NCI-H187 treated with DMSO at 0.1 percent for 48 hours (cell line): ENCODE measurements at places on chromosomes 1 and 21.
A peak's percentile ranks its signal among the peaks of the same experiment; 100 is the strongest.

DNA sequence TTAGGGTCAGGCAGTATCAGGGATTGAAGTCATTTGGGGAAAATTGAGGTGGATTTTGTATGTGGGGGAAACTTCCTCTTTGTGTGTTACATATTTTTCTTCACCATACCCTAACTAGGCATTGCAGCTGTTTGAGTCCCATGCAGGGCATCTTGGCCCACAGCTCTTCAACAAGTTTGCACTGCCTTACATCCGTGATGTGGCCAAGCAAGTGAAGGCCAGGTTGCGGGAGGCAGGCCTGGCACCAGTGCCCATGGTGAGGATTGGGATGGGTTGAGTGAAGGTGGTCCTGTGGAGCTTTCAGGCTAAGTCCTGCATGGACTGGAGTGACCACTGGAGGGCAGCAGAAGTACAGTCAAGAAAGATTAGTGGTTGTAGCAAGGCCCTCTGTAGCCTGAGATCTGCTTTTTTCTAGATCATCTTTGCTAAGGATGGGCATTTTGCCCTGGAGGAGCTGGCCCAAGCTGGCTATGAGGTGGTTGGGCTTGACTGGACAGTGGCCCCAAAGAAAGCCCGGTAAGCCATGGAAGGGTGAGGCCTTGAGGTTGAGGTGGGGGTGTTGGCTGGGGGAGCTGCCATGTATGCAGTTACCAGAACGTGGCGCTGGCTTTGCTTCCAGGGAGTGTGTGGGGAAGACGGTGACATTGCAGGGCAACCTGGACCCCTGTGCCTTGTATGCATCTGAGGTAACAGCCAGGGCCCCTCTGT is 2.4 kb downstream of the UROD start:
- peak; percentile 19 for DNase-seq

- DNase-seq: no peak
These were observed 193.2 kb downstream of the TM2D1 start for GRCh38 chr1:61531716-61532115.

DNA sequence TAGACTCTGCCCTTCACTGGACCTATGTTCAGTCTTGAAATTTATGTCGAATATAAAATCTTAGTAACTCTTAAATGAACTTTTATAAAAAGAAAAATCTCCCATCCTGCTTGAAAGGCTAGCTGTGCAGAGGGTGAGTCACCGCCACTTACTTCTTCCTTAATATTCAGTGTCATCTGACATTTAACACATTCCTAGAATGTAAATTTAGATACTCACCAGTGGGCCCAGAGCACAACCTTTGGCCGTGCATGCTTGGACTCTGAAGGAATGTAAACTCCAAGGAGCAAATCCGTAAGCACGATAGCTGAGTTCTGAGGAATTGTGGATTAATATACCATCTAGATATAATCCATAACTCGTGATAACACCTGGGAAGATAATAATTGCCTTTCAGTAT is 403.3 kb downstream of the KCTD3 start:
- DNase-seq: no peak

- DNase-seq: no peak
These were observed 2.9 kb downstream of the CENPS start for GRCh38 chr1:10432910-10433700.

- no peak for DNase-seq
These were observed 11.9 kb downstream of the ACTRT2 start for GRCh38 chr1:3033040-3033789.

- DNase-seq: no peak
These were observed 136.6 kb downstream of the PROX1 start for GRCh38 chr1:214124281-214124805.

DNA sequence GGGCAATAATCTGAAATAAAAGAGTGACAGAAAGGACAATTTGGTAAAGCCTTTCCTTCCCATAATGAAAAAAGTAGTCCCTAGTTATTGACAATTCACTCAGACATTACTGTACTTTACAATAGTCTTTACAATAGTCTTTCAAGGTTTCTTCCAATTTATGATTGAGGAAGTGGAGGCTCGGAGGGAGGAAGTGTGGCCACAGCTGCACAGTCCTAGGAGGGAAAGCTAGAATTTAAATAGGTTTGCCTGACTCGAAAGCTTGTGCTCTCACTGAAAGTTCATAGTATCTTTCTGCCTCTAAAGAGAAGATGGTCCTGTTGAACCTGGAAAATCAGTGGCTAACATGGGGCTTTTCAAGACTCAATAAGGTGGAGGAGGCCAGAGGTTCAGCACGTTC is 203.2 kb downstream of the SDCCAG8 start:
- no peak for DNase-seq

GRCh38 chr1:173267453-173267945 is 60.4 kb upstream of the TNFSF4 start:
- no peak for DNase-seq

DNA sequence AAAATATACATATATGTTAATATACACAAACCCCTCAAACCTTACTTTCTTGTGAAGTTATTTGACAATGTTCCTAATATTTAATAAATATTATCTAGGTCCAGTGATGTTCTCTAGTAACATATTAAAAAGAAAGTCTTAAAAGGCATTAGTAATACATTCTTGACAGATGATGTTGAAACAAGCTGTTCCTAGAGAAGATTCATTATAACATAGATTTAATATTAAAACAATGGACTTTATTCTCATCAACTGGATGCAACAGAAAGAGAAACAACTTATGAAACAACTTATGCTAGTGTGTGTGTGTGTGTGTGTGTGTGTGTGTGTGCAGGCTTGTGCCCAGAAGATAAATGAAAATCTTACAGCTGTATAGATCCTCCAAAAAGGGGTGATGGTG is 68.5 kb upstream of the PLXNA2 start:
- DNase-seq: no peak

- DNase-seq: no peak
These were observed 26.7 kb downstream of the SNX7 start for GRCh38 chr1:98688110-98688739.

- DNase-seq: no peak
These were observed 599 bp downstream of the MKNK1 start for GRCh38 chr1:46603481-46603857.

GRCh38 chr1:154735061-154735803 is 127.2 kb upstream of the ADAR start:
- no peak for DNase-seq

GRCh38 chr1:32703479-32704291 is 1.1 kb upstream of the SYNC start:
- DNase-seq: no peak

DNA sequence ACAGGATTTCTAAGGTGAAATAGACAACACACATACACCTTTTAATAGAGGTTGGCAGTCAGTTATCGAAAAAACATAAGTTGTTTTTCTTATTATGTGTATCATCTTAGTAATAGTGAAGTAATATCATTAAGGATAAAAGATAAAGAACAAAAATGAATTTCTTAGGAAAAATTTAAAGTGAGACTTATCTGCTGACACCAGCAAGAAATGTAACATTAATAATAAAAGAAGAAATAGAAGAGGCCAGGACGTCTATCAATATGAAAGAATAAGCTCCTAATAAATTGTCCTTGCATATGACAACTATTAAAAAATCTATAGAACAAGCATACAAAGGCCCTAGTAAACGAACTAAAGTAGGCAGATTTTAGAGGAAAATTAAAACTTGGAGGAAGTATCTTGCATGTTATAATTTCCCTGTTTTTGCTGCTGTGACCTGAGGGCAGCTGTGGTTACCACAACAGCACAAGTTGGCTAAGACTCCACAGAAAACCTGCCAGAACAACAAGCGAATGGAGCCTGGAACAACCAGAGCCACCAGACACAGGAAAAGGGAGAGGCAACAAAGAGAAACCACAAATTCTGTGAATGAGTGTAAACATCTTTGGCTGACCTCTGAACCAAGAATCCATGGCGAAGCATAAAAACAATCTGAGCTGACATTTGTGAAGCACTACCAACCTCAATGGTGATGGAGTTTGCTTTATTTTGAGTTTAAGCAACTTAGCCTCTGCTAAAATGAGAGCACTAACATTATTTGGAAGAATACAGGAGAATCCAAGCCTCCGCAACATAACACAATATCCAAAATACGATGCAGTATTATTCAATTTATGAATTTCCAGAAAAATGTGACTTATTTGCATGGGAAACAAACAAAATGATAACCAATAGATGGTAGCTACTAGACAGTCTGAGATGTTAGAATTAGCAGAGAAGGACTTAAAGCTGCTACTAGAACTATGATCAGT is 207.5 kb downstream of the KCNT2 start:
- no peak for DNase-seq

DNA sequence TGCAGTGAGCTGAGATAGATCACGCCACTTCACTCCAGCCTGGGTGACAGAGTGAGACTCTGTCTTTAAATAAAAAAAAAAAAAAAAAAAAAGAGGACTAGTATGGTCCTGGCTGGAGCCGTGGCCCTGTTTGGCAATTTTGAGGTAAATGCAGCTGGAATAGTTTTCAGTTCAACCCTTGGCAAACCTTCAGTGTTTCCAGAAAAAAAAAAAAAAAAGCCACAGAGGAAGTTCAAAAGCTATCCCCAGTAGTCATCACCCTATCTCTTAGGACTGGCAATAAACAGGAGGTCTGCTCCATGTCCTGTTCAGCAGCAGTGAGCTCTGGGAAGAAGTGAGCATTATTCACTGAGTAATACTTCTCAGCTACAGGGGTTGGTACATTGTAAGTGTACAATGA is 56.8 kb upstream of the ERRFI1 start:
- no peak for DNase-seq

DNA sequence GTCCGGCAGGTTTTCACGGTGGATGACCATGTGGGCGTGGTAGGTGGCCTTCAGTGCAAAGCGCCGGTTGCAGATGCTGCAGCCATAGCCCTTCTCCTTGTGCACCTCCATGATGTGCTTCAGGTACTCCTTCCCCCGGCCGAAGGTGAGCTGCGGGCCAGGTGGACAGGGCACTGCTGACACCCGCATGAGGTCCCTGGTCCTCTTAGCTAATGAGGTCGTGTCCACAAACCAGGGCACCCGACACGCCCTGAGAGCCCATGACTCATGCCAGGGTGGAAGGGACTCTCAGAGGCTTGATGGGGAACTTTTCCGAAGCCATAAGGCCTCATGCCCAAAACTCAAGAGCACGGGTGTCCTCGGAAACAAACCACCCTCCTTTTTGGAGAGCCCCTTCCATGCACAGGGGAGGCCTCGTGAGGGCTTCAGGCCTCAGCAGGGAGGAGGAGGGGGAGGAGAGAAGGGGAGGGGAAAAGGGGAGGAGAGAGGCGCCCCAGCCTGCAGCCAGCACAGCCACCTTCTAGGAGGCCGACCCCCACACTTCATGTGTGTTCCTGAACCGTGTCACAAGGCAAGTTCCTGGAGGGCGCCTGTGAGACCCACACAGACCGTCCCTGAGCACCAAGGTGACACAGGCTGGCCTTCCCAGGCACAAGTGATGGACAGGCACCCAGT is 54.4 kb upstream of the RIPK4 start:
- no peak for DNase-seq

DNA sequence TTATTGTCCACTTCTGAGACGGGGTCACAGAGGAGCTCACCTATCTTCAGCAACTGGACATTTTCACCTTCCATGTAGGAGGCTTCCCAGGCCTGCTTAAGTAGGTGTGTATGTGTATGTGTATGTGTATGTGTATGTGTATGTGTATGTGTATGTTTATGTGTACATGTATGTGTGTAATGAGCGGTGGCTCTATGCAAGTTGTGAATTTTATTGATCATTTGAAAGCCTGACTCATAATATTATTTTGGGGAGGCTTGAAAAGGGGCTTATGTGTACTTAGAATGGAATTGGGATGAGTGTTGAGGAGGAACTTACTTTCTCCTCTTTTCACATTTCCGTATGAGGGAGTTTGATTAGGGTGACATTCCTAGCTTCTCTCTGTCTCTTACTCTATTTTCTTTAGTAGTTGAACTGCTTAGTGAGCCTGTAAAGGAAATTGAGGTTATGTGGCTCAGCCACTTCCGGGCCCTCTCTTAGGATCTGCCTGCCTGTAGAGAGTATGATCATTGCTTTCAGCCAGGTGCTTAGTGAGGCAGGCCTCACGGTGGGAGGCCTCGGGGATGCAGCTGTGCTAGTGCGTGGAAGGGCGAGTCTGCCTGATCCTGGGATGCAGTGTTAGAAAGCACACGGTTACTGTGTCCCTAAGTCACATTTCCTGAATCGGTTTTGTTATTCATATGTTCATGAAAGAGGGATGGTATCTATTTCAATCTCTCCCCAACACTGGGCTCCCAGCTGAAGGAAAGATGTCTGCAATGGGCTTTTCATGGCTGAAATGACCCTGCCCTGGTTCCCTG is 61.0 kb downstream of the IER5 start:
- DNase-seq: peak; percentile 59

DNA sequence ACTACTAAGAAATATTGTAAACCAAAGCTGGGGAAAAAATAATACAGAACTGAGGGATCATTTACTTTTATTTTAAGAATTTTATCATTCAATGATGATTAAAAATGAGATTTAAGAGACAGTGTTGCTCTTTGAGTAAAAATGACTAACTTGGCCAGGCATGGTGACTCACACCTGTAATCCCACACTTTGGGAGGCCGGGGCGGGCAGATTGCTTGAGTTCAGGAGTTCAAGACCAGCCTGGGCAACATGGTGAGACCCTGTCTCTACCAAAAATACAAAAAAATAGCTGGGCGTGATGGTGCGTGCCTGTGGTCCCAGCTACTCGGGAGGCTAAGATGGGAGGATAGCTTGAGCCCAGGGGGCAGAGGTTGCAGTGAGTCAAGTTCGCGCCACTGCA is 21.8 kb upstream of the PLEKHO1 start:
- DNase-seq: no peak

GRCh38 chr21:15441992-15442391 is 287.8 kb upstream of the USP25 start:
- no peak for DNase-seq

DNA sequence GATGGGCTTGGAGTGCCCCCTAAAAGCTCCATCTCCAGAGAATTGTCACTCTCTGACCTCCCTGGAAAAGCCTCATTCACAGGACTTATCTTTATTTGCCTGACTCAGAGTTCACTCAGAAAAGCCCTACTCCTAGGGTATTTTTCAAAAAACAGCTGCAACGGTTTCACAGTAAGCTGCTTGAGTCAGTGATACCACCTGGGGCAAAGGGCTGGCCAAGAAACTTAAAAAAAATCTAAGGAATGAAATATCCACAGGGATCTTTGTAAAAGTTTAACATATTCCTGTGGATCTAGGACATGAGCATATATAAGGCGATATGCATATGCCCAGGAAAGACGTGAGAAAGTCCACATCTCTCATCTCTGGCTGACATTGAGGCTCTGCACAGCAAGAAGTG is 33.8 kb upstream of the TSPAN2 start:
- DNase-seq: no peak
